ENCODE measurements at places on chromosomes 6 and 20. TPM values are rescaled to one million over a fixed set of nuclear protein-coding genes. Genes with fewer than 3 reads are reported as not detected.

DNA sequence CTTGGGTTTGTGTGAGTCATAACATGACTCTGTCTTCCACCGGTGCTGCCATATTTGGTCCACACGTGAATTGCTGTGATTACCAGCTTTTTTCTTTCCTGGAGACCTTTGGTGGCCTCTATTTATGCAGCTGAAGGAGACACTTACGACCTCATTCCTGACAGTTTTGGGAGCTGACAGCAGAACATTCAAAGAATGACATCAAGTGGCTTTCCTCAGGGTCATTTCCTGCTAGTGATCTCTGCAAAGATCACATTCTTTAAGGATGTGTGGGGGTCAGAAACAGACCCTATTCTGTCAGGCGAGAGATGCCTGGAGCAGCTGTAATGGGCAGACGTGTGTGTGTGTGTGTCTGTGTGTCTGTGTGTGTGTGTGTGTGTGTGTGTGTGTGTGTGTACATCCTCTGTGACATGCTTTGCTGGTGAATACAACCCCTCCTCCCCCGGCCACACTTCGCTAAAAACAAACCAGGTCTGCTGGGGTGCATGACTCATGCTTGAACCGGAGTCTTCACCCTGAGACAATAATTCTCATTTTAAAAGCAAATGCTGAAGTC lies 115.6 kb downstream of the TMEM170B start:
- DNase-seq, result no peak

DNA sequence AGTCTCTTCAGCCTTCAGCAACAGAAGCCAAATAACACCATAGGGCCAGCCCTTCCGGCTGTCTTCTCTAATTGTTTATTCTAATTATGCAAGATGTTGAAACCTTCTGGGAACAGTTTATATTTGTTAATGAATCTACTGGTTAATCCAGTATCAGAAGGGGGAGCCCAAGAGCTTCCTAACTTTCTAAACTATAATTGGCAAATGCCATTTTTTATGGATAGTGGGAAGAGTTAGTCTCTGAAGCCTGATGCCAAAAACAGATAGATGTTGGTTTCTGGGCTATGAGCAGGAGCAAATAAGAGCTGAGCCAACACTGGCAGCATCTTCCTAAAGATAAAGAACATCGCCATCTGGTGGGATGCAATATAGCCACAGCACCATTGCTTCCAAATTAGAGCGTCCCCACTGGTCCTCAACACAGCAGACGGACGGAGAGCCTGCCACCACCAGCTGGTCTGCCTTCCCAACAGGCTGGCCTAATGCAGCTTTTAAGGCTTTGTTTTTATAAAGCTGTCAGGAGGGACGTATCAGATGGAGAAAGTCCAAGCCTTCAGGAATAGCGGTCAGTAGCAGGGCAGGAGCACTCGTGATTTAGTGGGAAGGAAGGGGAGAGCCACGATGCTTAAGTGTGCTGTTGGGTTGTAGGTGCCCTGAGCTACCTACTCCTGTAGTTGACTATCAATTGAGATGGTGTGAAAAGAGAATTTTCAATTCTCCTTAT lies 118.8 kb downstream of the RALGAPA2 start:
- peak; percentile 7 for DNase-seq

- no peak for DNase-seq
Measured at GRCh38 chr6:98958776-98959175, 11.0 kb upstream of the FBXL4 start.

DNA sequence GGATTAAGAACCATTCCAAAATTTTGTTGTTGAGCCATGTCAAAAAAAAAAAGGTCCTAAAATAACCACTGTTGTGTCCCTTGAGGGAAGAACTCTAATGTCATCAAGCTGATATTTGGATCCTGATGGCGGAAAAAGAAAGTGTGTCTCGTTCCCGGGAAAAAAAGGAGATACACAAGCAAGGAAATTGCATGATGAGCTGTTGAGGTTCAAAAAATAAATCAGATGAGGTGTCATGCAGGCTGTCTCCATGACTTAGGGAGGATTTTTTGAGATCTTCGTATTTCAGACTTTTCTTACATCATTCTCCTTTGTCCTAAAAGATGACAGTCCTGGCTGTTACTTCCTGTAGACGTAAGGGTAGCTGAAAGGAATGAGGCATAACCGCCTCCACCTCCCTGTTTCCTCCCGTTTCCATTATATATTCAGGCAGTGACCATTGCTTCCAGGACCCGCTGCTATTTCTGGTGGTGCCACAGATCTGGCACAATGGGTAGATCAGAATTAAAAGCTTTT lies 117.3 kb upstream of the TNFAIP3 start:
- peak; percentile 28 for DNase-seq

The PSMB9 gene
- 6.7 TPM for polyA plus RNA-seq

GRCh38 chr20:36043892-36044515 lies 75.6 kb downstream of the CNBD2 start:
- no peak for DNase-seq

The CST5 gene
- polyA plus RNA-seq, result 0.39 TPM

The DEFB132 gene
- polyA plus RNA-seq, result not detected

DNA sequence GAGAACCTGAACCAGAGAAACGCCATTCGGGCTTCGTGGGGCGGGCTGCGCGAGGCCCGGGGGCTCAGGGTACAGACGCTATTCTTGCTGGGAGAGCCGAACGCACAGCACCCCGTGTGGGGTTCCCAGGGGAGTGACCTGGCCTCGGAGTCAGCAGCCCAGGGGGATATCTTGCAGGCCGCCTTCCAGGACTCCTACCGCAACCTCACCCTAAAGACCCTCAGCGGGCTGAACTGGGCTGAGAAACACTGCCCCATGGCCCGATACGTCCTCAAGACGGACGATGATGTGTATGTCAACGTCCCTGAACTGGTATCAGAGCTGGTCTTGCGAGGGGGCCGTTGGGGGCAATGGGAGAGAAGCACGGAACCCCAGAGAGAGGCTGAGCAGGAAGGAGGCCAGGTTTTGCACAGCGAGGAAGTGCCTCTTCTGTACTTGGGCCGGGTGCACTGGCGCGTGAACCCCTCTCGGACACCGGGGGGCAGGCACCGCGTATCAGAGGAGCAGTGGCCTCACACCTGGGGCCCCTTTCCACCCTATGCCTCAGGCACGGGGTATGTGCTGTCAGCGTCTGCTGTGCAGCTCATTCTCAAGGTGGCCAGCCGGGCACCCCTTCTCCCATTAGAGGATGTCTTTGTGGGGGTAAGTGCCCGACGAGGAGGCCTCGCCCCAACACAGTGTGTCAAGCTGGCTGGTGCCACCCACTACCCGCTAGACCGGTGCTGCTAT lies 904 bp downstream of the B3GALT4 start:
- no peak for DNase-seq

DNA sequence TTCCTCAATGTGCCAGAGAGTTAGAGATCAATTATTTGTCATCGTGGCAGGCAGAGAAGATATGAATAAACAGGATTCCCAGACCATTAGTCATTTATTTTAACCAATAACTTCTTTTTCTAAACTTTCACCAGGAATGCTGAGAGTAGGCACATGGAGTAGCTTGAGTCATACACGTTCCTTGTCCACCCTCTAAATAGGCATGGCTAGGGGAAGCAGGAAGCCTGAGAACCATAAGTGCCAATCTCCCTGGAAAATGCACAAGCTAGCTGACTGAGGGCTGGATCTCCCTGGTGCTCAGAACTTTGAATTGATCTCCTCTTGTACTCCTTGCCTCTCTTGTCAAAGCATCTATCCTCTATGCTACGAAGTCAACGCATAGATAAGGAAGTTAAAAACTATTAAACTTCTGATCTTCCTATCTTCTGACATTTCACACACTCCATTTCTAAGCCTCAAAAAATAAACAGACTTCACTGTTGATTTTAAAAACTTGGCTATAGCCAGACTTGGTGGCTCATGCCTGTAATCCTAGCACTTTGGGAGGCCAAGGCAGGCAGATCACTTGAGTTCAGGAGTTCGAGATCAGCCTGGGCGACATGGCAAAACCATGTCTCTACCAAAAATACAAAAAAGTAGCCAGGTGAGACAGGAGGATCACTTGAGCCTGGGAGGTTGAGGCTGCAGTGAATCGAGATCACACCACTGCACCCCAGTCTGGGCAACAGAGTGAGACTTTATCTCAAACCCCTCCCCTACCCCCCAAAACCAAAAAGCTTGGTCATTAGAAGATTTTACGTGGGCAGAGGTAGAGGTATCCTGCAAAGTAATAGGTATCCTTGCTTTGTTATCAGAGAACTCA lies 11.8 kb downstream of the ADTRP start:
- no peak for DNase-seq

GRCh38 chr6:62998022-62998421 lies 213.2 kb upstream of the FKBP1C start:
- DNase-seq, result no peak

- no peak for DNase-seq
Measured at GRCh38 chr20:45487231-45487635, 17.7 kb downstream of the WFDC2 start.

DNA sequence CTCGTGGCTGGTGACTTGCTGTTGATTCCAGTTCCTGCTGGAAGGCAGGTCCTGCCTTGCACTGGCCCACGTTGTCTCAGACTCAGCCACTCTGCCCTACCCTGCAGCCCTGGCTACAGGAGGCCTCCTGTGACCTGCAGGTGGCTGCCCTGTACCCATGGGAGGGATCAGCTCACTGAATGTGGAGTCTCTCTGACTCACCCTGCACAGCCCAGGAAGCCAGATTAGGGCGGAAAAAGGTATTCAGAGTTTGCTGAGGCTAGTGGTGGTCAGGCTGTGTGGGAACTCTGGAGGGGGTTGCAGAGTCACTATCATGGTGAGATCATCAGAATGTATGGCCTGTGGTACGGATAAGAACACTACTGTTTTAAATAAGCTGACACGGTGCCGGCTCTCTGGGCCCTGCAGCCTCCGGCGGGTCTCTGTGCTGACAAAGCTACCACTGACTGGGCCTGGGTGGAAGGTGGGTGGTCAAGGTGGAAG lies 24.7 kb upstream of the PYGB start:
- no peak for DNase-seq

The MICB gene
- polyA plus RNA-seq, result 1.5 TPM

GRCh38 chr6:111576291-111576690 lies 29.4 kb downstream of the TRAF3IP2 start:
- DNase-seq, result no peak
